Calu3 (cell line): ENCODE measurements at places on chromosomes 11 and 22. TPM values are rescaled to one million over a fixed set of nuclear protein-coding genes. Genes with fewer than 3 reads are reported as not detected.
A peak's percentile ranks its signal among the peaks of the same experiment; 100 is the strongest.

DNA sequence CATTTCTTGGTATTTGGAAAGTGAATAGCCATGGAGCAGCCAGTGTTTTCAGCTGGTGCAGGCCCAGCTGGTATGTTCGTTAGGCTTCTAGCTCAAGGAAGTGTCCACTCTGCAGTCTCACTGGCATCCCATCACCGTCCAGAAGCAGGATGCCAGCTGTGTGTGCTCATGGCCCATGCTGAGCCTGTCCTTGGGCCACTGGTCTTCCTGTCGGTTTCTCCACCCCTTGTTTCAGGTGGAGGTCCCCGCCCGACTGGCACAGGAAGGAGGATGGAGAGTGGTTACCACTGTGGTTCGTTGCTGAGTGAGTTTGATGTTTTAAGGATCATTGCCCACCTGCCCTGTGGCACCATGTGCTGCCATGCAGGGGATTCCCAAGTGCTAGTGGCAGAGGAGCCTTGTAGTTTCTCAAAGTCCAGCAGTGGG, 63.7 kb downstream of the MED15 start:
- peaks cover 87% of the 10 kb centered on the region for H3K36me3 ChIP-seq
- peaks cover 48% of the 10 kb centered on the region for H3K4me1 ChIP-seq
- H3K27ac ChIP-seq: peak overlapping the region; percentile 47

The H19 gene
- total RNA-seq: 0.38 and 1.9 TPM in 2 replicates

DNA sequence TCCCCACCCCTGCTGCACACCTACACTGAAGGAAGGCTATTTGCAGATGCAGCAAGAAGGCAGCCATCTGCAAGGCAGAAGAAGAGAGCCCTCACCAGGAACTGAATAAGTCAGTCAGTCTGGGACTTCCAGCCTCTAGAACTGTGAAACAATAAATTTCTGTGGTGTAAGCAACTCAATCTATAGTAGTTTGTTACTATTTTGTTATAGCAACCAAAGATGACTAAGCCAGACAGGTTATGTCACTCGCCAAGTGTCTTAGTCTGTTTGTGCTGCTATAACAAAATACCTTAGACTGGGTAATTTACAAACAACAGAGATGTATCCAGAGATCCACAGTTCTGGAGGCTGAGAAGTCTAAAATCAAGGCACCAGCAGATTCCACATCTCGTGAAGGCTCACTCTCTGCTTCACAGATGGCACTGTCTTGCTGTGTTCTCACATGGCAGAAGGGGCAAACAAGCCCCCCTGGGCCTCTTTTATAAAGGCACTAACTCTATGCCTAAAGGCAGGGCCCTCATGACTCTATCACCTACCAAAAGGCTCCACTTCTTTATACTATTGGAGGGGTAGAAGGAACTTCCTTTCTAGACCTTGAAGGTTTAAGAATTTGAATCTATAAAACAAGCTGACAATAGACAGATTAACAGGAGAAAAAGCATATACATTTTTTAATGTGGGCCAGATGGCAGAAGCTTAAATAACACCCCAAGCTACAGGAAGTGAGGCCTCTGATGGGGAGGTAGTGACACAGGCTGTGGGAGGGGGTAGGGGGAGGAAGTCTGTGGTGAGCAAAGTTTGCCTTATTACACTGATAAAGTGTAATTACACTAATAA, 12.3 kb downstream of the APOL6 start:
- peaks cover 29% of the 10 kb centered on the region for H3K36me3 ChIP-seq
- no peak for DNase-seq
- no peak overlapping the region for H3K4me3 ChIP-seq
- H3K27me3 ChIP-seq: no peaks in the 10 kb centered on the region

The C1QTNF5 gene
- not detected in 2 replicates for total RNA-seq

- no peaks in the 10 kb centered on the region for H3K36me3 ChIP-seq
- H3K27ac ChIP-seq: no peak overlapping the region
- H3K27me3 ChIP-seq: no peaks in the 10 kb centered on the region
These were observed 62.4 kb downstream of the ALX4 start for GRCh38 chr11:44247508-44247907.

- no peaks in the 10 kb centered on the region for H3K36me3 ChIP-seq
- H3K27ac ChIP-seq: no peak overlapping the region
- H3K27me3 ChIP-seq: no peaks in the 10 kb centered on the region
- no peak for DNase-seq
- H3K4me1 ChIP-seq: peaks cover 14% of the 10 kb centered on the region
These were observed 77.3 kb downstream of the COMMD9 start for GRCh38 chr11:36211761-36212430.

DNA sequence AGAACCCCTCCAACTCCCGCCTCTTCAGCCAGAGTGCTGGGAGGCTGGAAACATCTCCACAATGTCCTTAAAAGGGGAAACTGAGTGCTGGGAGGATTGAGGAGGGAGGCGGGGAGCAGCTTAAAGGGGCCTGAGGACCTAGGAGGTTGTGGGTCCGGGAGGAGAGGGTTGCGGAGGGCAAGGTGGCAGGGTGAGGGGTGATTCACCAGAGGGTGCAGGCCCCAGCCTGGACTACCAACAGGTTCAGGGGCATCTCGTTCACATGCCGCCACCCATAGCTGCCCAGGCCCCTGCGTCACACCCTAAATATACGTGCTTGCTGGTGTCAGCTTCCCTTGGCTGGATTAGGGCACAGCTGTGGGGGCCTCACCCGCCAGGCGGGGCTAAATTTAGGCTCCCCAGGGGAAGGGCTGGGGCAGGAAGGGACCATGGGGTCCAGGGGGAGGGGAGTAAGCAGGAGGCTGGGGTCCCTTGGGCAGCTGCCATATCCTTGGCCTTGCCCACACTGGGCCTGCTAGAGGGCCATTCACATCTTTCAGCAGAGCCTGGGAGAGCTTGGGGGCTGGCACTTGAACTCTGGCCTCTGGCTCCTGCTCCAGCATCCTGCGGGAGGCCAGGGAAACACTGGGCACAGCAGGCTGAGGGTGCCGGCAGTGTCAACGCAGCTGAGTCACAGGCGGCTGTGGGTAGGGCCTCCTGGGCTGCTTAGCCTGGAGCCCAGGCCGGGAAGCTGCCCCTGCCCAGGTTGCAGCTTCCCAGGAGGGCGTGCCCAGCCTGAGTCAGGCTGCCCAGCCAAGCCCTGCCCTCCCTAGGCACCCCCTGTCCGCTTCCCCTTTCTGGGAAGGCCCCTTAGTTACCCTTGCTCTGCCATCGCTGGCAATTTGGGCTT, 1.3 kb downstream of the EHBP1L1 start:
- H3K36me3 ChIP-seq: peaks cover 91% of the 10 kb centered on the region
- peak overlapping the region; percentile 79 for H3K4me3 ChIP-seq
- DNase-seq: peak; percentile 78
- peaks cover 27% of the 10 kb centered on the region for H3K4me1 ChIP-seq
- H3K27me3 ChIP-seq: no peaks in the 10 kb centered on the region

DNA sequence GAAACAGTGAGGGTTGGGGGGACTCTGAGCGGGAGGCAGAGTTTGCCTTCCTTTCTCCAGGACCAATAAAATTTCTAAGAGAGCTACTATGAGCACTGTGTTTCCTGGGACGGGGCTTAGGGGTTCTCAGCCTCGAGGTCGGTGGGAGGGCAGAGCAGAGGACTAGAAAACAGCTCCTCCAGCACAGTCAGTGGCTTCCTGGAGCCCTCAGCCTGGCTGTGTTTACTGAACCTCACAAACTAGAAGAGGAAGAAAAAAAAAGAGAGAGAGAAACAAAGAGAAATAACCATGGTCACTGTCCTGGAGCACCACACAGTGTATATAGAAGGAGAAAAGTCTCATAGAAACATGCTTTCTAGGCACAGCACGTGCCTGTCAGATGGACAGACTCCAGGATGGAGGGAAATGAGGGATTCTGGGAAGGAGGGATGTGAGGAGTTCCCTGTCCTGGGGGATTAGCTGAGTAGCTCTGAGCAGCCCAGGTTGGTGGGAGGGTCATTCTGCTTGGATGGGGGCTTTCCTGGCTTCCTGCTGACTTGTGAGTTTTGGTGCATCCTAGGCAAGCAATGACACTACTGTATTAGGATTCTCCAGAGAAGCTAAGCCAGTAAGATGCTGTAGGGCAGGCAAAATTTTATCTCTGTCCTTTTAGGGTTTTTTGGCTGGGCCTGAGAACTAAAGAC, 3.1 kb downstream of the GSTP1 start:
- no peak for DNase-seq
- peaks cover 34% of the 10 kb centered on the region for H3K4me1 ChIP-seq
- peaks cover 64% of the 10 kb centered on the region for H3K36me3 ChIP-seq

DNA sequence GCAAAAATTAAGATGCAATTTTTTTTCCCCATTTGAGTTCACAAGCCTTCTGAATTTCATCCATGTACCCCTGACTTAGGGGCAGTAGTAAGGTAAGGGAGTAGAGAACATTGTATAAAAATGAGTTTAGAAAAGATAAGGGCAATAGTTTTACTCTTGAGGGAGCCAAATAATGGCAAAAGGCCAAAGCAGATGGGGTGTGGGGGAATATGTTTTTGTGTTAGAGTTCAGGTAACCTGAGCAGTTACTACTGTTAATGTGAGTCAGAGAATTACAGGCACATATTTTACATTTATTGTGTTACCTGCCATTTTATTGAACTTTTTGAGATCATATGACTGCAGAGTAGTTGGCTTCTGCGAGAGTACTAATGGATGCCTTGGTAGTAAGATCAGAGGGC, 3.1 kb downstream of the EED start:
- peaks cover 23% of the 10 kb centered on the region for H3K4me1 ChIP-seq
- peak; percentile 20 for DNase-seq
- H3K36me3 ChIP-seq: peaks cover 17% of the 10 kb centered on the region
- H3K27ac ChIP-seq: peak overlapping the region; percentile 20

DNA sequence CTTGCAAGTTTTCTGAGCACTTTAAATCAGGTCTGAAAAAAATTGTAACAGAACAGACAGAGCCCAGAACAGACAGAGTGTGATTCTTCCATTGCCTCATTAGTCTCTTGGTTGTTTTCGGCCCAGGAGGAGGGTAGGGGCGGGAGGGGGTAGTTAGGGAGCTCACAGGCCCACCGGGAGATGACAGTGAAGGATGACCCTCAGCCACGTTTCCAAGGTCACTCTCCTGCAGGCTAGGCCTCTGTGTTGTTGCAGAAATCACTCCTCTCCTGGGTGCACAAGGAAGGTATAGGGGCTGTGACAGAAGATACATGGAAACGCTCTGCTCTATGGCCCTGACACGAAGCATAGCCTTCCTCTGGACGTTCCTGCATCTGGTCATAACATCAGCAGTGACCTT, 69.3 kb downstream of the ABTB2 start:
- no peaks in the 10 kb centered on the region for H3K36me3 ChIP-seq
- H3K27me3 ChIP-seq: no peaks in the 10 kb centered on the region
- no peak overlapping the region for H3K4me3 ChIP-seq
- H3K4me1 ChIP-seq: peaks cover 27% of the 10 kb centered on the region

- H3K4me3 ChIP-seq: no peak overlapping the region
- DNase-seq: no peak
- no peaks in the 10 kb centered on the region for H3K27me3 ChIP-seq
These were observed 27.5 kb upstream of the MTCH2 start for GRCh38 chr11:47669856-47670255.

- no peaks in the 10 kb centered on the region for H3K36me3 ChIP-seq
- no peak overlapping the region for H3K27ac ChIP-seq
- H3K27me3 ChIP-seq: peaks cover 83% of the 10 kb centered on the region
- no peak for DNase-seq
- no peaks in the 10 kb centered on the region for H3K4me1 ChIP-seq
- no peak overlapping the region for H3K4me3 ChIP-seq
These were observed 147.1 kb downstream of the CHST1 start for GRCh38 chr11:45518141-45518832.

The PKP3 gene
- 128 and 154 TPM in 2 replicates for total RNA-seq

The NFAM1 gene
- total RNA-seq: 0.39 and 0.50 TPM in 2 replicates

GRCh38 chr11:61147271-61147670, 14.0 kb downstream of the VPS37C start:
- H3K27me3 ChIP-seq: no peaks in the 10 kb centered on the region
- DNase-seq: no peak

- H3K27me3 ChIP-seq: peaks cover 64% of the 10 kb centered on the region
- peak; percentile 90 for DNase-seq
- no peak overlapping the region for H3K27ac ChIP-seq
- no peaks in the 10 kb centered on the region for H3K4me1 ChIP-seq
These were observed 6.0 kb upstream of the CCDC188 start for GRCh38 chr22:20156611-20157429.

DNA sequence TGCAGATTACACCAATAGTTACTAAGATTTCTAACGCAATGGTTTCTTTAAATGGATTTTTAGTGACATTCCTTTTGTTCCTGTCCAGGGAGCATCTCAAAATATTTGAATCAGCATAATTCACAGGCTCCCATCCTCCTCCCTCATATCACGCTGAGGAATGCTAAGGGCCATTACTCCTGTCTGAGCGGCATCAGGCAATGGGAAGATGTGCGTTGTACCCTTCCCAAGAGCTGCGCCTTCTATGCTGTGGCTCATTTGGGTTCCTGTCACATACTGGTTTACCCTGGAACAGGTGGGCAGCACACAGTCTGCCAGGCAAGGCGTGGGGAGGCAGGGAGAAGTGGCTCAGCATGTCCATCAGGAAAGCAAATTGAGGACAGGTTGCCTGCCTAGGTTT, 121.9 kb downstream of the DBX1 start:
- no peak overlapping the region for H3K4me3 ChIP-seq
- no peak for DNase-seq
- H3K4me1 ChIP-seq: peaks cover 21% of the 10 kb centered on the region
- no peaks in the 10 kb centered on the region for H3K36me3 ChIP-seq
- no peak overlapping the region for H3K27ac ChIP-seq

The FRMD8 gene
- total RNA-seq: 40.2 and 51.9 TPM in 2 replicates

- no peaks in the 10 kb centered on the region for H3K27me3 ChIP-seq
- H3K27ac ChIP-seq: peak overlapping the region; percentile 76
- no peaks in the 10 kb centered on the region for H3K36me3 ChIP-seq
- peaks cover 11% of the 10 kb centered on the region for H3K4me1 ChIP-seq
- peak; percentile 7 for DNase-seq
These were observed 238.6 kb downstream of the GRM5 start for GRCh38 chr11:88827018-88827676.

- DNase-seq: no peak
- H3K4me3 ChIP-seq: peak overlapping the region; percentile 86
- peaks cover 28% of the 10 kb centered on the region for H3K36me3 ChIP-seq
- H3K27me3 ChIP-seq: no peaks in the 10 kb centered on the region
These were observed 1.0 kb upstream of the PRDM10 start for GRCh38 chr11:130003717-130004001.

The SCO2 gene
- 3.6 and 5.3 TPM in 2 replicates for total RNA-seq

The PAX6 gene
- 0.24 and 0.87 TPM in 2 replicates for total RNA-seq

- no peak overlapping the region for H3K4me3 ChIP-seq
- no peak overlapping the region for H3K27ac ChIP-seq
- H3K27me3 ChIP-seq: no peaks in the 10 kb centered on the region
- H3K4me1 ChIP-seq: no peaks in the 10 kb centered on the region
These were observed 39.9 kb downstream of the IGSF9B start for GRCh38 chr11:133916784-133917440.

The ME3 gene
- total RNA-seq: 13.3 and 14.2 TPM in 2 replicates

DNA sequence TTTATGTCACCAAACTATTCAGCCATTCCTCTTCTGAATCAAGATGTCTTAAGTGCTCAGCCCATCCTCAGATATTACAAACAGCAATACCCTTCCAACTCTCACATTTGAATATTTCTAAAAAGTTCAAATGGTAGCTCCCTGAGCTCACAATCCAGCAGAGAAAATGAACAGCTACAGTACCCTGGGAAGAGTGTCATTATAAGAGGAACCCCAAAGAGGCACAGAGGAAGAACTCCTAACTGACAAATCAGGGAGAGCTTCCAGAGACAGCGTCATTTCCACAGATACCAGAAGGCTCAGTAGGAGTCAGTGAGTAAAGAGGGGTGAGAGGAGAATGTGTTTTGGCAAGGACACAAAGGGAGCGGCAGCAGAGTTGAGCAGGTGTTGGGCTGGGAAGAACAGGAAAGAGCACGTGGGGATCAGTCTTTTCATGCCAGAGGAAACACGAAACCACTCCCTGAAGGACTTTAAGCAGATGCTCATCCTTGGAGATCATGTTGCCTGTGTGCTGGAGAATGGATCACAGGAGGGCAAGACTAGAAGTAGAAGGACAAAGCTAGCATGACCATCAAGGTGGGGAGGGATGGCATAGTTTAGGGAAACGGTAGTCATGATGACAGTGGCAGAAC, 4.3 kb downstream of the CLTCL1 start:
- H3K4me3 ChIP-seq: no peak overlapping the region
- no peak for DNase-seq
- H3K4me1 ChIP-seq: peaks cover 9% of the 10 kb centered on the region
